HFF-Myc (cell line): ENCODE measurements at places on chromosomes 2 and 18.

- DNase-seq, result no peak
Measured at GRCh38 chr2:197312186-197312585, 1.6 kb upstream of the ANKRD44 start.

GRCh38 chr2:27231921-27232320, 14.8 kb downstream of the CAD start:
- no peak for DNase-seq

DNA sequence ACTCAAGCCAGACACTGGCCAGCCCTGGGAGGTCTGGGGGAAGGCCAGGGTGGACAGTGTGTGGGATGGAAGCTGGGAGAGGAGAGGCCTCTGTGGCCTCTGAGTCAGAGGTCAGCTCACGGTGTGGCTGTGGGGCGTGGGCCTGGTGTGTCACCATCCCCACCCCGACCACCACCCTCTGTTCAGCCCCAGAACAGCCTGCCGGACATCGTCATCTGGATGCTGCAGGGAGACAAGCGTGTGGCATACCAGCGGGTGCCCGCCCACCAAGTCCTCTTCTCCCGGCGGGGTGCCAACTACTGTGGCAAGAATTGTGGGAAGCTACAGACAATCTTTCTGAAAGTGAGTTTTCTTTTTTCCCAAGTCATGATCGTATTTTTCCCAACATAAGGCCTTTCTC, 110.5 kb downstream of the DYSF start:
- DNase-seq, result no peak

GRCh38 chr2:9696731-9697130, 65.9 kb upstream of the YWHAQ start:
- no peak for DNase-seq

- DNase-seq, result no peak
Measured at GRCh38 chr2:85413592-85414420, 3.6 kb upstream of the CAPG start.

GRCh38 chr2:160221391-160222276, 21.6 kb upstream of the ITGB6 start:
- DNase-seq, result no peak

DNA sequence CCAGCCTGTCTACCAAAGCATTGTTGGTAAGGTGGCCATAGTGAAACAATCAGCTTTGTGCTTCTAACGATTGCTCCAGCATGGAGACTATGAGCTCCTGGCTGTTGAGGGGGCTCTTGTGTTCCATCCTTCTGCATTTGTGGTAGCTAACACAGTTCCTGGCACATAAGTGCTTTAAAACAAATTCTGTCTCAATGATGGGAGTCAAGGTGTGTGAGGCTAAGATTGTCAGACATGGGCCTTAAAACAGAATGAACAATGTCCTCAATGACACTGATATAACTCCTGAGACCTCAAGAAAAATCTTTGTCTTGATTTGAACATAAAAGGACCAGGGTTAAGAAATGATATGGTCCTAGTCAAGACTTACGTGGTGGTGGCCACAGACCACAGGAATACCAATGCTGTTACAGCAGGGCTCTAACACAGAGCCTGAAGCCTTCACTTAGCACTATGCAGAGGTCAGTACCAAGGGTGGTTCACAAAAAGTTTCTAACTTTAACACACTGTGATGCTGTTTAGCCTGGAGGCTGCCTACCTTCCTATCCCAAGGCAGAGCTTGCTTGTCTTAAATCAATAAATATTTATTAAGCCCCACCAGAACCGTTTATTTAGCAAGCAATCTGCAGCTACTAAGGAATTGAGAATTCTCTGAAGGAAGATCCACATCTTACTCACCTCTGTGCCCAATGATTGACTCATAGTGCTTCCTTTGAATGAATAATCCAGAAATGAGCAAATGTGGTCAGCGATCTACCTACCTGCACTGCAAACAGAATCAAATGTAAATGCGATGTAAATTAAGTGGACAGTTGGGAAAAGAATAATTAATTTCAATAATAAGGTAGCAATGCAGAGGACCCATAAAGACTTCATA, 35.1 kb downstream of the EVA1A start:
- DNase-seq, result no peak

- no peak for DNase-seq
Measured at GRCh38 chr2:221346411-221346810, 225.7 kb downstream of the EPHA4 start.

- DNase-seq, result no peak
Measured at GRCh38 chr2:201959626-201960025, 74.0 kb upstream of the FZD7 start.

DNA sequence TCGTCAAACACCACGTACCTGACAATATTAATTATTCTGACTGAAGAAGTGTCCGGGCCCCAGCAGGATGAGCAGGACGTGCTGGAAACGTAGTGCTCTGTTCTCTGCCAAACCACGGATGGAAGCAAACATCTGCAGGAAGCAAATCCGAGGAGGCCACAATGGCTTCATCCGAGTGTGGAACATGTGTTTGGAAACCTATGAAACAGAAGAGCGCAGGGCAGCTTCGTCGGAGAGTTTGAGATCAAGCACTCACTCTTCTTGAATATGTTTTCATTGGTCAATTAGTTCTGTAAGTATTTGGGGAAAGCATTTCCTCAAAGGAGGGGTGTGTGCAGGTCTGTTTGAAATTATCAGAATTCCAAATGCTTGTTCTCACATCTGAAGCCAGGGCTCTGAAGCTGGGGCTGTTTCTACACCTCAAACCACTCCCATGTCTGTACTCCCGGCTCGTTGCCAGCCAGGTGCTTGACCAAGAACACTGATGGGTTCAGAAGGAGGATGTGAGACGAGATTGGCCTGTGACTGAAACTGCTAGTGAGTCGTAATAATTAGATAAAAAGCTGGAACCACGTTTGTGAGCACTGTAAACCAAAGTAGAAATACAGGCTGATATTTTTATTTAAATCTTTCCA, 356.6 kb upstream of the SALL3 start:
- no peak for DNase-seq

GRCh38 chr2:160247296-160248035, 47.4 kb upstream of the ITGB6 start:
- no peak for DNase-seq

GRCh38 chr2:173808718-173809117, 156.5 kb downstream of the SP3 start:
- no peak for DNase-seq

GRCh38 chr2:120670371-120670770, 65.3 kb upstream of the GLI2 start:
- no peak for DNase-seq

GRCh38 chr2:153766415-153766814, 105.3 kb upstream of the GALNT13 start:
- no peak for DNase-seq
